BJ (cell line): ENCODE measurements at places on chromosomes 1 and 21. TPM values are rescaled to one million over a fixed set of nuclear protein-coding genes. Genes with fewer than 3 reads are reported as not detected.

NMNAT2 gene
- 1.4 and 2.1 TPM in 2 replicates for polyA plus RNA-seq

WDR64 gene
- 0.06 TPM in 1 of 2 replicates, not detected in the other for polyA plus RNA-seq

MYOC gene
- polyA plus RNA-seq: 0.05 TPM in 1 of 2 replicates, not detected in the other

KRTAP12-2 gene
- polyA plus RNA-seq: not detected in 2 replicates

GRCh38 chr1:177067752-177068410 is 96.6 kb downstream of the ASTN1 start:
- no peak for DNase-seq

GRCh38 chr1:200866116-200866515 is 6.7 kb upstream of the GPR25 start:
- DNase-seq: no peak

GRCh38 chr1:8706995-8707396 is 110.4 kb downstream of the RERE start:
- no peak for DNase-seq

DNA sequence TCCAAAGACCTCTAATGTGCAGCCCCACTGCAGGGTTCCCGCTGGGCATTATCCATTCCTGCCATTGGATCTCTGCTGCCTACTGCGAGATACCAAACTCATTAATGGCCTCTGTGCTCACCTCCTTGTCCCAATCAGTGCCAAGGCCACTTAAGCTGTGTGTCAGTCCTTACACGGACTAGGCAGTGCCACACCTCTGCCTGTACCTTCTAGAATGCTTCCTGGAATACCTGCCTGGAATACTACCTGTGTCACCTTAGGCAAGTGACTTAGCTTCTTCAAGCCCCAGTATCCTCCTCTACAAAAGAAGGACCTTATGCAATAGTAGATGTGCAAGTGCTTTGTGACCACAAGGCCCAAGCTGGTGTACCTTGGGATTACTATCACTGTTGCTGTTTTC is 100.1 kb downstream of the FOXD2 start:
- no peak for DNase-seq

DNA sequence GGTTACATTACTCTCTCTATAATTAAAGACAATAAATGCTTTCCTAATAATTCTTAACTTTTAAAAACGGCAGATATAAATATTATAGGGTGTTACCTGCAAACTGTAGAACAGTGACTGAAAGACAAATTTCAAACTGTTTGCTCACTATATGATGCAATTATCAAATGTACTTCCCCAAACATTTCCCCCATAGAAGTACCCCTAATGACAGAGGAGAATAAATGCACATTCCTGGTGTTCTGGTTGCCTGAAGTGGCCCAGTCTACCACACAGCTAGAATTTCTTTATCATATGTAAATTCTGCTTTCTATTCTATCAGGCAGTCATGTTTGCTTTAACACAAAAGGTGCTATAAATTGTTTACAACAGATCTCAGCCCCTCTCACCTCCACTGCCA is 70.4 kb downstream of the VAV3 start:
- DNase-seq: no peak
